ENCODE measurements at places on chromosomes 7 and 10.

DNA sequence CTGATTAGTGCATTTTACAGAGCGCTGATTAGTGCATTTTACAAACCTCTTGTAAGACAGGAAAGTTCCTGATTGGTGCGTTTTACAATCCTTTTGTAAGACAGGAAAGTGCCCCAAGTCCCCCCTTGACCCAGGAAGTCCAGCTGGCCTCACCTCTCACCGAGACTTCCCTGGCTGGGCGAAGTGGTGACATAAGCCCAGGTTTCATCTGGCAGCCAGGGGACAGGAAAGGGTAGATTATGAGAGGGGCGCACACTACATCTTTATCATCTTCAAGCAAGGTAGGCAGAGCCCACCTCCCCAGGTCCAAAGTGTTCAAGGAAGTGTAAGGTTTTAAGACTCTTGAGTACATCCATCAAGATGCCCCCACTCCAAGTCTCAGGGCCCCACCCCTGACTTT is 5.5 kb upstream of the GDF10 start:
- no peak for DNase-seq

DNA sequence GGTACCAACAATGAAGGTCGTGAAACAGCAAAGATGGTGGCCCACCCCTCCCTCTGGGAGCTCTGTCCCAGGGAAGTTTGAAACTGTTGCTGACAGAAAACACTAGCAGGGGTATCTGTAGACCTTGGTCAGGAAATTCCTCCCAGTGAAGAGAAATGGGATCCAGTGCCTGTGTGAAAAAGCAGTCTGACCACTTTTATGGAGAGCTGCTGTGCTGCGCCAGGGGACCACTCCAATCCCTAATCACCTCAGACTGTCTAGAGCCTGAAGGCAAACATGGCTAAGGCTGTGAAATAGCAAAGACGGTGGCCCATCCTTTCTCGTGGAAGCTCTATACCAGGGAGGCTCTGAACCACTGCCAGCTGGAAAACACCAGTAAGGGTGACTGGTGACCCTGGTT is 38.3 kb upstream of the TMEM140 start:
- DNase-seq, result no peak

DNA sequence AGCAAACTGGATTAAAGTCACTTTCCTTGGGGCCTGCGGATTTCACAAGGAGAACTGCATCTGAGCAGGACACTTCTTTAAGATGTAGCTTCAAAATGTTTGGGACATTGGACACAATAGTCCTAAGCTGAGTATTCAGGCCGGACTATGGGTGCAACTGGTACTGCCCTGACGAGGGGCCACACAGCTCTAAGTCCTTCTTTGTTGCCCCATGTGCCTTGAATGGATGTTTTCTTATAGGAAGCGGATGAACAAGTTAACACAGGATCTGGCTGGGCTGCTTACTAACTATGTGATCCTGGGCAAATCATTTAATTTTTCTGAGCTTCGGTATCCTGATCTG is 147.8 kb upstream of the KLF14 start:
- DNase-seq, result no peak

GRCh38 chr10:75803121-75803520 is 371.7 kb downstream of the LRMDA start:
- no peak for DNase-seq

DNA sequence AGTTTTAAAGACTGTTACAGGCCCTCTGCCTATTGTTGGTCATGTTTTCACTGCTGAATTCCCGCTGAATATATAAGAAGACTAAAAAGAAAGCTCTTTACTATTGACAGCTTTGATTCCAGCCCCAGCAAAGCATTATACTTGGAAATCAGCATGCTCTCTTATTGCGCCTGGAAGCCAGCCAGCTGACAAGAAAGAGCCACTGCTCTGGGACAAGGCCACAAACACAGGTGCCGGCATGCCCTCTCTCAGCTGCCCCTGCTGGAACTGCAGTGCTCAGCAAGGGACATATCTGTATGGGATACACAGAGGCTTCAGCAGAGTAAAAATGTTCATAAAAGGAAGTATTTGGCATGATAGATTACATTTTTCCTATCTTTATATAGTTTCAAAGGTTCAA is 523.9 kb downstream of the ADRA2A start:
- DNase-seq, result no peak

DNA sequence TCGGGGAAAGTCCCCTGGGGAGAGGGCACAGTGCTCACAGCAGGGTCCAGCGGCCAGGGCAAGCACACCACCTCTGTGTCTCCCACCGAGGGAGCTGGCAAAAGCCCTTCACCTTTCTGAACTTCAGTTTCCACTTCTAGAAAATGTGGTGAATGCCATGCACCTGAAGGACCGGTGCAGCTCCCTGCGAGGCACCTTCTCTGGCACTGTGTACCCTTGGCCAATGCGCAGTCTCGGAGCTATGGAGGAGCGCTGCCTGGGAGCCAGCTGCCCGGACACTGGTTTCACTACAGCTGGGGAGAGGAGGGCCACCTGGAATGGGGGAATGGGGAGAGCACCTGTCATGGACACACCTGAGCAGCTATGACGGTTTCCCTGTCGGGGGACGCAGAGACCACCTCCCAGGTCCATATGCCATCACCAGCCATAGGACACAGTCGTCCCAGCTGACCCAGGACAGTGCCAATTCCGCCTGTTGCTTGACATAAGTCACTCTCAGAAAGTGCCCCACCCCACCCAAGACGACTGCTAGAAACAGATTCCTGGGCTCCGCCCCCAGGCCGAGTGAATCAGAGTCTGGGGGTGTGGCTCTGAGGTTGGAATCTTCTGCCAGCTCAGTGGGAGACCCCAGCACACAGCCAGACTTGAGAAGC is 16.8 kb downstream of the RASGEF1A start:
- peak; percentile 35 for DNase-seq

DNA sequence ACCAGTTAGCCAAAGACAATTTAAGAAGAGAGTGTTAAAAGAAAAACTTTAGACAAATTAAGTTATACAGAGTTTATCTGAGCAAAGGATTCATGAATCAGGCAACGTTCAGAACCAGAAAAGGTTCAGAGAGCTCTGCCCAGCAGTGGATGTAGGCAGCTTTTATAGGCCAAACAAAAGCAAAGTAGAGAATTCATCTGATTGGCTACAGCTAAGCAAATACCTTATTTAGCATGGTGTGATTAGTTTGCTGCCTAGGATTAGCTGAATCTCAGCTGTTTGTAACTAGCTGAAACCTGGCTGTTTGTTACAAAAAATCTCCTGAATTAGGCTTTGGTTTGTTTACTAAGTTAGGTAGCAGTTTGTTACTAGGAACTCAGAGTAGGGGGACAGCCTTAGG is 66.0 kb downstream of the SLC25A40 start:
- DNase-seq, result no peak

DNA sequence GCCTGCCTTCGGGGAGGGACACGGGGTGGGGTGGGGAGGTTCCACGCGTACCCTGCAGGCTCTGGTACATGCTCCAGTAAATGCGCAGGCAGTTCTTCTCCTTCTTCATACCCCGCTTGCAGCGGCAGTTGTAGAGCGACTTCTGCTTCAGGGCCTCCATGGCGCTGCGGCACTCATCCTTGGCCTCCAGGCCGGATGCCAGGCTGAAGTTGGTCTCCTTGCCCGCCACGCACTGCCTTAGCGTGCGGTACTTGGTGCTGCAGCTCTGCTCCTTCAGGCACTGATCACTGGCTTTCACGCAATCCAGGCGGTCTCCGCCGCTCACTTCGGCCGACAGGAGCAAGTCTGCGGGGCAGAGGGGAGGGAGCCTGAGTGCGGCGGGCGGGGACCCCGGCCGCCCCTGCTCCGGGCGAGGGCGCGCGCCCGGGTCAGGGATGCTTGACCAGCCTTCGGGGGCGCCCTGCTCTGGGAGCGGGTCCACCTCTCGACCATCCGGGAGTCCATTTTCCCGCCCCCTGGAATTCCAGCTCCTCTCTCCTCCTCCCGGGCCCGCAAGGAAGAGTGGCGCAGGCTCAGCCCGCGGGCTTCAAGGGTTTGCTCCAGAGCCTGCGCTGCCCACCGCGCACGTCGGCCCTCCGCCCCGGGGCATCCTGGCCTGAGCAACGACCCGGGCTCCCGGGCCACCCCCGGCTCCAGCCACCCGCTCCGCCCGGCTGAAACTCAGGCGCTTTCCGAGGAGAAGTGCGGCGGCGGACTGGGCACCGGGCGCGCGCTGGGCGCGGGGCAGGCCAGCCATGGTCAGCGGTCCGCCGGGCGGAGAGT is 2.0 kb downstream of the GFRA1 start:
- no peak for DNase-seq

DNA sequence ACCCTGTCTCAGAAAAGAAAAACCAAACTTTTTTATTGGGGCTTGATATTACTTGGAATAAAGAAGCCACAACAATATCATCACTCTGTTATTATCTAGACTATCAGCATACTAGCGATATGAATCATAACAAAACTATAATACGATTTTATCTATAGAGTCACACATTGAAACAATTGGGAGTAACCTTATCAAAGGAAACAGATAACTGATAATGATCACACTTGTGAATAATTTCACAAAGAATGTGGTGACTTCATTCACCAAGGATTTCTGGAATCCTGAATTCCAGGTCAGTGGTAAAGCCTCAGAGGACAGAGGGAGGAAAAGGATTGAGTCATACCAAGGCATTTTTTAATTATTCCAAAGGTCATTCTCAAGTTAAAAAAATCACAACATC is 32.1 kb upstream of the NMT2 start:
- no peak for DNase-seq

- no peak for DNase-seq
These were observed 39.3 kb downstream of the TMEM270 start for GRCh38 chr7:73900286-73900685.

DNA sequence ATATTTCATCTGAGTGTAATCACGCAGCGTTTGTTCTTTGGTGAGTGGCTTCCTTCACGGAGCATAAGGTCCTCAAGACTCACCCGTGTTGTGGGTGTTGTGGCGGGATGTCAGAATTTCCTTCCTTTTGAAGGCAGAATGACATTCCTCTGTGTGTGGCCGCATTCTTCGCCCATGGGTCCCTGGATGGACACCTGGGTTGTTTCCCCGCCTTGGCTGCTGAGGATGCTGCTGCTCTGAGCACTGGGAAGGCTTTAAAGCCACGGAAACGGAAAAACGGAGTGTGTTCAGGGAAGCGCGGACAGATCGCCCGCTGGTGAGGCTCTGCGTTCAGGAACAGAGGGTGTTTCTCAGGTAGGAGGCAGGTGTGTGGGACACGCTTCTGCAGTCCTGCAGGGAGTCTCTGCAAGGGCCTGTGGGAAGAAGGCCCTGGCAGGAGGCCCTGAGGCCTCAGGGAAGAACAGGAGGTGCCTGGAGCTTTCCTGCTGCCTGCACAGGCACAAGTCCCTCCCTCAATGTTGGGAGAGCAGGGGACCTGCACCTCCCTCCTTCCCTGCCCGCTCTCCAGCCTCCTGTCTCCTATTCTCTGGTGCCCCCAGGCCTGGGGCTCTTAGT is 35.7 kb upstream of the SHH start:
- no peak for DNase-seq

- DNase-seq, result peak; percentile 28
These were observed 1.5 kb upstream of the SHH start for GRCh38 chr7:155813546-155814315.

GRCh38 chr7:158830211-158830723 is 958 bp upstream of the ESYT2 start:
- no peak for DNase-seq

- no peak for DNase-seq
These were observed 417.2 kb upstream of the C7orf33 start for GRCh38 chr7:148173369-148173768.

DNA sequence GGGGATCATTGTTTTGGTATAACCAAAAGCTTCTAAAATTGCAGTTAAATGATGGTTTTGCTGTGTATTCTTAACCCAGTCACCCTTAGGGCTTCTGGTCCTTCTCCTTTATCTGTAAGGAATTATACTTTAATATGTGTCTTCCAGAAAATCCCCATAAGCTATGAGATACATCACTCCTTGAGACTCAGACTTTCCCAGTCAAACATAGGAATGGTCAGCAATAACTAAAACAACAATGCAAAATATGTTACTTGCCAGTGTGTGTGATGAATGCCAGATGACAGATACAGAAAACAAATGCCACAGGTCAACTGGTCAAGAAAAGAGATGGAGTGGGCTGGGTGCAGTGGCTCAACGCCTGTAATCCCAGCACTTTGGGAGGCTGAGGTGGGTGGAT is 10.1 kb downstream of the ADD3 start:
- DNase-seq, result no peak

GRCh38 chr10:99375426-99375825 is 46.3 kb downstream of the CNNM1 start:
- no peak for DNase-seq

- no peak for DNase-seq
These were observed 22.0 kb upstream of the PSMG3 start for GRCh38 chr7:1591876-1592275.

Data from lower lobe of right lung (tissue), 2 donors.